Fibroblast of gingiva (primary cell): ENCODE measurements at places on chromosomes 1 and 21.
A peak's percentile ranks its signal among the peaks of the same experiment; 100 is the strongest.

DNA sequence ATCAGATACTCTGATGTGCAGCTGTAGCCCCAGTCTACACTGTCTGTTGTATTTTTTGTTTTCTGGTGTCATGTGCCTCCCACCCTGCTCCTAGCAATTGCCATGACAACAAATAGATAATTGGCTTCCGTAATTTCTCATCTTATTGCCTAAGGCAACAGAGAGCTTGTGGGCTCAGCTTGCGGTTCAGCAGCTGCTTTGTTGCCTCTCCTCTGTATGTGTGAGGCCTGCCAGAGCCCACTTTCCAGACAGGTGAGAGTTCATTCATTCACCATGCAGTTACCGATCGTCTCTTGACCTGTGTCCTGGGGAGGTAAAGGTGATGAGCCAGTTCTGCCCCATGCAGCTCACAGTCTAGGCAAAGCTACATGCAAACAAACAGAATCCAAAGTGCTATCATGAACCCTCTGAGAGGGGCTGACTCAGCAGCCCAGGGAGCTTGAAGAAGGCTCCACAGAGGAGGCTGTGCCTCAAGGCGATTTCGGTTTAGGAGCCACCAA is 11.9 kb downstream of the LGALS8 start:
- DNase-seq, result no peak

- DNase-seq, result no peak
These were observed 465 bp upstream of the HSPB7 start for GRCh38 chr1:16018308-16018707.

DNA sequence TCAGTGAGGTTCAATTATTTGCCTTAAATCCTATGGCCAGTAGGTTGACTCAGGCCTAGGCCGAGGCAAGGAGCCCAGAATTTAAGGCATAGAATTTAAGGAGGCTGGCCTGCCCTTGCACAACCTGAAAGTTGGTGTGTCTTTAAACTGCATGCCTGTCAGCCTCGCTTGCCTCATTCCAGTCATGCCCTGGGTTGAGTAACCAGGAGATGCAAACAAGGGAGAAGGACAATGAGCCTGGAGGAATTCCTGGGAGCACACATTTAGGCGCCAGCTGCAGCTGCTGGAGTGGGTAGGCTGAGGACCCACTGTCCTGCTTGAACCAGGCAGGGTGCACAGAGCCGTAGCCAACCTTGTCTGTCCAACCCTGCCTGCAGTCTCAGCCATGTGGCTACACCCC is 11.7 kb downstream of the CD2 start:
- DNase-seq, result peak; percentile 55

DNA sequence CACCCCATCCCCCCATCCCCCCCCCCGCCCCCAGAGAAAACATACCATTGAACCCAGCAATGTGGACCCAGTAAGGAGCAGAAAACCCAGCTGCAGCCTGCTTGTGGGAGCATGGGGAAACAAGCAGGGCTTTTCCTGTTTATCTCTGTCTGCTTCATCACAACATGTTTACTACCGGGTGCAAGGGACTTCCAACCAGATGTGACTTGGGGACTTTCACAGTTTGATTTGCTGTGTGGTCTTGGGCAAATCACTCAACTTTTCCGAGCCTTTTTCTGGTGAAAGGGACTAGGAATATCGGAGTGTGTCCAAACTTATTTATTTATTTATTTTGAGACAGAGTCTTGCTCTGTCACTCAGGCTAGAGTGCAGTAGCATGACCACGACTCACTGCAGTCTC is 3.2 kb downstream of the TMCC2 start:
- DNase-seq, result no peak

DNA sequence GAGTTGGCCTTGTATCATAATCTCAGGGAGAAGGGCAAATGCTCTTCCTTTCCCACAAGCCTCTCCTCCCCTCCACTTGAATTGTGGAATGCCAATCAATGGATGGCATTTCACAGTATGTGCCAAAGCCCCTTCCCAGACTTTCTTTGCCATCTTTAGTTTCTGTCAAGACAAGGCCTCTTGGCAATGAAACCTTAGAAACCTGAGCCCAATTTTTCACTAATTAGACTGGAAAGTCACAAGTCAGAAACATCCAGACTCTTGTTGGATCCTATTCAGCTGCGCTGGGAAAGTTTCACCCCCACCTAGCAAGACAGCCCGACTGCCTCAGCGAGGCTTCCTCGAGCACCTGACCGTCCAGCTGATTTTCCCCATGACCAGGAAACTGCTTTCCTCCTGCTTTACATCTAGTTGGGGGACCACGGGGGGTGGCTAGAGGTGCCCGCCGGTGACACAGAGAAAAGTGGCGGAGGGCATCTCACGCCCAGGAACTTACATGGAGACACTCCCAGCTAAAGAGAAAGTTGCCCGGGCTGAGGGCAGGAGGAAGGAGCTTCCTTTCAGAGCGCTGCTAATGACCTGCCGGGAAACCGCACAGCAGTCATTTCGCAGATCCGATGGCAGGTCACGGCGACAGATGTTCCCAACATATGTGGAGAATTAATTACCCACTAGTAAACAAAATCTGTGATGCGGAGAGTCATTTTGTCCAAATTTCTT is 302.6 kb upstream of the RRP15 start:
- DNase-seq, result no peak

DNA sequence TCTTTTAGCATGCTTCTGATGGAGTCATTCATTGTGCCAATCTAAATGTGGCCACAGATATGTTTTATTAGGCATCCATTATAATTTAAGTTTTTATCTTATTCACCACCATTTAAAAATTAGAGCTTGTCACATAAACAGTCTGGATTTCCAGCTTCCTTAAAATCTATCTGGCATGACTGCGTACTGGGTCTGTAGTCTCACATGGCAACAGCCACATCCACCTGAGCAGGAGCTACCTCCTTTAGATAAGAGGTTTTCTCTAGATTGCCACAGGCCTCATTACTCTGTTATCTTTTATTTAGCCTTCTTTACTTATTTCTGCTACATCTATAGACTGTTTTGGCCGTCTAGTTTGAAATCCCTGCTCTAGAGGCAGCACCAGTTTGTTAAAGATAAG is 29.1 kb downstream of the B3GALT2 start:
- DNase-seq, result no peak

DNA sequence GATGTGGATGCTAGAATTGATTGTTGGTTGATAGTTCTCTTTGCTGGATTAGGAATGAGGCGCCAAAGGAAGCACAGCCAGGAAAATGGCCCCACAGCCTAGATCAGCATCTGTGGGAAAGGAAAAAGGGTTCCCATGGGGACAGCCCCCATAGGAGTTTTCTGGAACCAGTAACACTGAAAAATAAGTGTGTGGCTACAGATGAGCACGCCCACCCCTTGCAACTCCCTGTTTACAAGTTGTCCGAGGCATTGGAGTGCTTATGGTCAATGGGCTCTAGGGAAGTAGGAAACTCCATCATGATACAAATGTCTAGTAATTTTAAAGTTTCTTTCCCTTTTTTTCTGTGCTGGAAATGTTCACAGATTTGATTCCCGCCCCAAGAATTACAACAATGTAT is 23.8 kb upstream of the UBE2U start:
- no peak for DNase-seq

DNA sequence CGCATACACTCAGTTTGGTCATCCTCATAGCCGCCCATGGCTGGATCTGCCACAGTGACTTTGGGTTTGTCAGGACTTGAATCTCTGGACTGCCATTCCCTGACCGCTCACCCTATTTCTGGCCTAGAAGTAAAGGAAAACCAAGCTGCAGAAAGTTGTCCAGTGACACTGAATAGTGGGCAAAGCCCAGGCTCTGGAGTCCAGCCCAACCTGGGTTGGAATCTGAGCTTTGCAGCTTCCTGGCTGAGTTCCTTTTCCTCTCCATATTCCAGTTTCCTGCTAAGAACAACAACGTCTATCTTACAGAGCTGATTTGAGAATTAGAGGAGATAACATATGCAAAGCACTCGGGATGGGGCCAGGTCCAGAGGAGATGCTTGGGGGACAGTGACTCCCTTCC is 15.6 kb upstream of the EIF4G3 start:
- DNase-seq, result no peak
